Amniotic stem cell (primary cell): ENCODE measurements at places on chromosomes 2 and 18.
A peak's percentile ranks its signal among the peaks of the same experiment; 100 is the strongest.

GRCh38 chr2:8454797-8455196 lies 227.1 kb upstream of the ID2 start:
- no peak for DNase-seq

DNA sequence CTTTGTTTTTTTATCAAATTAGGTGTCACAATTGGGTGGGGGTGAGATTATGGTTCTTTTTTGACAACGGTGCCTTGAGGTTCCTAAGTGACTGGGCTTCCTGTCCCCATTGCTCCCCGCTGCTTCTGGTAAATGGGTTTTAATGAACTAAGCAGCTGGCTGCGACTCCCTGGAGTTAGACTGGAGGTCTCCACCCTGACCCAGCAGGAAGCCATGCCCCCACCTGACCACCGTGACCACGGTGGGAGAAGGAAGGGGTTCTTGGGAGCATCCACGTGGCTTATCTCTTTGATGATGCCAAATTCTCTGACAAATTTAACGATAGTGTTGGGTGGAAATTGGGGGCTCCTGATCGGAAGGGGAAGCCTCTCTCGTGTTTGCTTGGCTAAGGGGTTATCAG lies 12.2 kb downstream of the CNDP2 start:
- no peak for DNase-seq

DNA sequence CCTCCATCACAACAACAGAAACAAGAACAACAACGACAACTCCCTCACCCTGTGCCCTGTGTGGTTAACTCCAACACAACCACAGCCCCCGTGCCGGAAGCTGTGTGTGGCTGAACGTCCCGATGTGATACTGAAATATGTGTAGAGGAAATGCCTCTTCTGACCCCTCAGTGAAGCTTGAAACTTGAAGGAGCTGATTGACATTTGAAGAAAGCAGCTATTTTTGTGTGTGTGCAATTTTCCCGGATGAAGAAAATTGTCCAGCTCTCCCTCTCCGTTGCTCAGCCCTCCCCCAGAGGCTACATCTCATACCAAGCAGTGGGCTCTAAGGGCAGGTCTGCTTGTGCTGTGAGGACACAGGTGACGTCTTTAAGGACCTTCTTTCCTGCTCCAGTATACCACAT lies 173.8 kb downstream of the ICOS start:
- no peak for DNase-seq

GRCh38 chr2:19900931-19901441 lies 797 bp downstream of the TTC32 start:
- no peak for DNase-seq

DNA sequence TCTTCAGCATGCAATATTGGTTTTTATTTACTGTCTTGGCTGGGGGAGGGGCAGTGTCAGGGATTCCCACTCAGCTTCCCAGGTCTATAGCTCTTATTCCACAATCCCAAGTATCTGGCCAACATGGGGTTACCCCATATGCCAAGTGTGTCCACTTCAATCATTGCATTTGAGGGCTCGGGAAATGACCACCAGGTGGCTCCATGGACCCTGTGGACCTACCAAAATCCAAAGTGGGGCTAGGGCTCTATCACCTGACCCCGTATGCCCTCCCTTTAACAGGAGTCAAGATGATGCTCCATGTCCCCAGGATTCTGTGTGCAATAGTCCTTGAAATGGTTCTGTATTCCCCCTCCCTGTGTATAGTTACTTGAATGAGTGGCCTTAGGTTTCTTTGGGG lies 12.1 kb upstream of the TRAF3IP1 start:
- DNase-seq = no peak

DNA sequence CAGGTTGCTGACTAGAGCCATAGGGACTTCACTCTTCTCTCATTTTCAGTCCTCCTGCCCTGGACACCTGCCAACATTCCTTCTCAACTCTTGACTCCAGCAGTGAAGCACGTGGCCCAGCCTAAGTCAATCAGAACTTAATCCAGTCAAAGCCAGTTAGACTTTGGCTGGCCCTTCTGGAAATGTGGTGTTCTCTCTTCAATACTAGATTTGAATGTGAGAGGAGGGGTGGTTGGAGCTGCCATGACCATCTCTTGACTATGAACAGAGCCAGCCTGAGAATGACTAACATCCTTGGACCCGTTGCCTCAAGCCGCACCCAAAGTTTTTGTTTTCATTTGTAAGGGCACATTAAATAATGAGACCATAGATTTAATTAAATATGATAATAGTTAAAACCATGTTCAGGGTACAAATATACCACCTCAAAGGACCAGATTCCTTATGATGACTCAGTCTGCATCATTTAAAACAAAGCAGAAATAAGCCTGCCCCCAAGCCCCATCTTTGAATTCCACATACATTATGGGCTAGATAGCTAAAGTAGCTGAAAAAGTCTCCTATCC lies 49.7 kb upstream of the RASGRP3 start:
- peak; percentile 12 for DNase-seq

DNA sequence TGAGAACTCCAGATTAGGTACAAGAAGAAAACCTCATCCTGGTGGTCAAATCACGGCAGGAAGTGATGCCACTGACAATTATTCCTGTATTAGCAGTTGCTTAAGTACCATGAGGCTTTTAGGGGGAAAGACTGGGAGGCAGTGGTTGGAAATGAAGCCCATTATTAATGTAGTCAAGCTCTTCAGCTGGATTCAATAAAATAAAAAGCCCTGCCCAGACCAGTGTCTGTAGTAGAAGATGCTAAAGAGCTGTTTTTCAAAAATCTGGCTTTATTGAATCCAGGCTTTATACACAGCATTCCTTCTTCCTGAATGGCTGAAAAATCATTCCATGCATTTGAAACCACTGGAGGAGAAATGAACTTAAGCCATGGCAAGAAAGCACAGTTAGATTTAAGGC lies 155.2 kb downstream of the BCL2 start:
- DNase-seq = no peak

DNA sequence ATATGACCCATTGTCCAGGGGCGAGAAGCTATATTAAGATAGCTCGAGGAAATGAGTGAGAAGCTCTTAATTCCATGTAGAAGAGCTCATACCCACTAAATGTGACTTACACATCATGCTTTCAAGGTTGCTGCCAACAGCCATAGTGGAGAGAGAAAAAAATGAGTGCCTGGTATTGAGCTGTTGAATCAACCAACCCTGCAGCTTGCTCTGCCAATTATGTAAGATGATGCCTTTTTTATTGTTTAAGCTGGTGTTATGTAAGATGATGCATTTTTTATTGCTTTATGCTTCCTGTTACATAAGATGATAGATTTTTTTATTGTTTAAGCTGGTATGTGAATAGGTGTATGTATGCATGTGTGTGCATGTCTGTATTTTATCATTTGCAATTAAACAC lies 228.2 kb downstream of the CCDC178 start:
- DNase-seq = no peak
